ENCODE measurements at places on chromosomes 7 and 10. TPM values are rescaled to one million over a fixed set of nuclear protein-coding genes. Genes with fewer than 3 reads are reported as not detected.

Gene HYAL4
- not detected for total RNA-seq

Gene TDRD1
- total RNA-seq, result 0.20 TPM

Gene LBX1
- total RNA-seq, result not detected

Gene KNDC1
- total RNA-seq, result 0.40 TPM

Gene EPDR1
- 0.25 TPM for total RNA-seq

Gene ICA1
- 0.91 TPM for total RNA-seq

Gene SEMA4G
- 0.54 TPM for total RNA-seq

Gene ATRNL1
- total RNA-seq, result not detected

Gene ADAM12
- total RNA-seq, result 0.39 TPM

Gene NRF1
- 33.6 TPM for total RNA-seq
